ENCODE measurements at places on chromosomes 3 and 15.

GRCh38 chr3:70972855-70973254 is 610.7 kb downstream of the FOXP1 start:
- no peak for DNase-seq

GRCh38 chr3:164723396-164723795 is 354.9 kb downstream of the SI start:
- DNase-seq: no peak

DNA sequence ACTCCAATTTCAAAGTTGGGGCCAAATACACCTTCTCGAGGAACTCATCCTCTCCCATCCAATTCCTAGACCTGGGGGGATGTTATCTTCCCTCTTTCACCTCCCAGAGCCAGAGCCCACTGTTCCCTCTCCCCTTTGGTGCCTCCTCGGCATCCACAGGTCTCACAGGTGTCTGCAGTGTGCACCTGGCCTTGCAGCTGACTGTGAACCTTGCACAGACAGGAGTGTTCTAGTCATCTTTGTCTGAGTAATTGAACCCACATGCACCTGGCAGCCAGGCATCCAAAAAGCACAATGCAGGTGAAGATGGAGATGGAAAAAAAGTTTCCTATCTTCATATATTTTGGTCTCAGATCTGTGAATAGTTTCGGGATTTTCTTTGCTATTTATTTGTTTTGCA is 30.8 kb downstream of the PCOLCE2 start:
- DNase-seq: no peak

DNA sequence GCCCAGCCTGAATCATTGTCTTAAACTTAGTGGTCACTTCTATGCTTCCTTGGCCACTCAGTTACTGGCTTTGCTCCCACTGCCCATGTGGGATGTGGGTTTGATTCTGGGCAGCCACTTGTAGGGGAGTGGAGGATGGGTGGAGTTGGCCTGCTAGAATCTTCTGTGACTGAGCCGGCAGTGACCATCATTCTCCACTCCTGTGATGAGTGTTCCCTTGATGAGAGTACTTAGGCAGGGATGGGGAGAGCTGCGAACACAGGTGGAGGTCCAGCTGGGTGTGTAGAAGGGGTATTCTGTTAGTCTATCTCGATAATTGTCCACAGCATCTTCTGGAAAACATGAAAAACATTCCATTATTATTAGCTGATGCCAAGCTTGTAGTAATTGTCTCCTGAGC is 8.0 kb downstream of the TM6SF1 start:
- no peak for DNase-seq

DNA sequence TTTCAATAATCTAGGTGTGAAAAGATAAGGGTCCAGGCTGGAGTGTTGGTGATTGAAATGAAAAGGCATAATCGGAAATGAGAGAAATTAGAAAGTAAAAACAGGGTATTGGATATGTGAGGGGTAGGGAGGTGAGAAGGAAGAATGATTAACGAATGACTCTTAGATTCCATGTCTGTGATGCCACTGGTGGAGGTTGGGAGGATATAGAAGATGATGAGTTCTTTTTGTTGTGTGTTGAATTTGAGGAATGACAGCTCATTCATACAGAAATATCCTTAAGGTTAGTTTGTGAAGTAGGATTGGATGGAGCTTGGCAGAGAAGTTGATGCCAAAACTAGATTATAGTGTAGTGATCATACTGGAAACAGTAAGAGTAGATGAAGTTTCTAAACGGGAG is 72.2 kb upstream of the CCNL1 start:
- DNase-seq: no peak

DNA sequence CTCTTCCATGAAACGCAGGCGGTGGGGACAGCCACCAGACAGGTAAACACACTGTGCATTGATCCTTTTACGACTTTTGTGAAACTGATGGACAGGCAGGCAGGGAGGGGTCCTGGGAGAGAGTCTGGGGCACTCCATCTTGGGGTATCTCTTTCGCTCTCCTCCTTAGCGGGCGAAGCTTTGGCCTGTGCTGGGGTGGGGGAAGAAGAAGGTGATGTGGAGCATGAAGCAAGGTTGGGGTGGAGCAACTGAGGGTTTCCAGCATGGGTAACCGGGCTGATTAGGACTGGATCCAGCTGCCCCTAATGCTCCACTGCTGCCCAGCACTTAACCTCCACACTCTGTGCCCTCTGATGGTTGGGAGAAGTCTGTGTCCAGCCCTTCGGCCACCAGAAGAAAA is 25.6 kb downstream of the MUC20 start:
- DNase-seq: peak; percentile 49

- no peak for DNase-seq
Observed at GRCh38 chr15:55349282-55349681, 30.3 kb downstream of the PIGB start.

DNA sequence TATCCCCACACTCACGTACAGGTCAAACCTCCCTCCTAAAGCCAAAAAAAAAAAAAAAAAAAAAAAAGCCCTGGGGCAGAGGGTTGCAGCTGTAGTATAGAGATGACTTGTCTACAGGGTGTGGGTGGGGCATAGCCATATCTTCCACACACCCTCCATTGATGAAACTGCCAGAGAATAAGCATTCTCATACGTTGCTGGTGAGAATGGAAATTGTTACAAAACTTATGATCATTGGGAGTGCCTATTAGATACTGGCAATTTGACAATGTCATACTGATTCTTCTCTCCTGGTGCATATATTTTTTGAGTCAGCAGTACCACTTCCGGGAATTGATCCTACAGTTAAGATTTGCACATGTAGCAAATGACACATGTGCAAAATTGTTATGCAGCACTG is 11.0 kb upstream of the CTNNB1 start:
- no peak for DNase-seq

DNA sequence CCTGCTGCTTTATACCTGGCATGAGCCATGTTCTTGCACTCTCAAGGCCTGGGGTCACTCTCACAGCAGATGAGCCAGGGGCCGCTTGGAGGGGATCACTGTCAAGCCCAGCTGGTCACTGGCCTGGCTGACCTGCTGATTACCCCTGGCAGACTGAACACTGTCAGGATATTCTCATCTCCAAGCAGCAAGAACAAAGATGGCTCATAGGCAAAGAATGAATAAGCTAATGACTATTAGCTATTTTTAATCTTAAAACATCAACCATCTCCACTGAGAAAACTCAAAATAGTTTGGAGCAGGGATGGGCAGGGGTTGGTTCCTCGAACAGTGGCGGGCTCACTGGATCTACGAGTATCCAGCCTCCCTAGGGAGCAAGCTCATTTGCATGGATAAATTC is 64.4 kb upstream of the ACAN start:
- DNase-seq: no peak

- DNase-seq: no peak
Observed at GRCh38 chr3:125076464-125076863, 20.7 kb upstream of the HEG1 start.

GRCh38 chr15:34993877-34994276 is 5.8 kb upstream of the ZNF770 start:
- DNase-seq: no peak

- DNase-seq: no peak
Observed at GRCh38 chr3:108389372-108389771, 93.0 kb downstream of the HHLA2 start.

DNA sequence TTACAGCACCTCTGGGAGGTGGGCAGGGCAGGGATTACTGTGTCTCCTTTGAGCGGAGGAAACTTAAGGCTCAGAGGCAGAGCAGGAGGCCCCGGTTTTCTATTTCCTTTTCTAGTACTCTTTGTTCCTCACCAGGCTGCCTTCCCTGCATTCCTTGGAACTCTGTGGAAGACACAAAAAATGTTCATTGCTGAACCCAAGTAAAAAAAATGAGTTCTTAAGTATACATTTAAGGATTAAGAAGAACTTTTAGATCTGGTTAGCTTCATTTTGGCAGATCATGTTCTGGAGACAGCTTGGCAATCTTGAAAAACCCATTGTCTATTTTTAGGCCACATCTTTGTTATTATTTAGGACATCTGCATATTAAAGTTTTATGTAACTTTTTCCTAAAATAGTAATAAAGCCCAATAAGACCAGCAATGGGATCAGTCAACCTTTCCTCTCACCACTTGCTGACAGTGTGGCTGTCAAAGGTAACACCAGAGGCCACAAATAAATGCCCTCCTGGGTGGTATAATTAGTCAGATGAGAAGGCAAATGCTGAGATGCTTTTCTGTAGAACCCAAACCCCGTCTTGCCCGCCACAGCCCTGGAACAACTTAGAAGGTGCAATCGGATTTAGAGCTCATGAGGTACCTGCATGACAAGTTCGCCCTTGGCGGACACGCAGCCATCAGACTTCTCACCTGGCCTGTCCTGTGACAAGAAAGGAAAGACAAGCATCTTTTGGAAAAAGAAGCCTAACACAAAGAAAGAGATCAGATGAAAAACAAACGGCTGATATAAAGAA is 97.2 kb downstream of the DGKG start:
- no peak for DNase-seq

DNA sequence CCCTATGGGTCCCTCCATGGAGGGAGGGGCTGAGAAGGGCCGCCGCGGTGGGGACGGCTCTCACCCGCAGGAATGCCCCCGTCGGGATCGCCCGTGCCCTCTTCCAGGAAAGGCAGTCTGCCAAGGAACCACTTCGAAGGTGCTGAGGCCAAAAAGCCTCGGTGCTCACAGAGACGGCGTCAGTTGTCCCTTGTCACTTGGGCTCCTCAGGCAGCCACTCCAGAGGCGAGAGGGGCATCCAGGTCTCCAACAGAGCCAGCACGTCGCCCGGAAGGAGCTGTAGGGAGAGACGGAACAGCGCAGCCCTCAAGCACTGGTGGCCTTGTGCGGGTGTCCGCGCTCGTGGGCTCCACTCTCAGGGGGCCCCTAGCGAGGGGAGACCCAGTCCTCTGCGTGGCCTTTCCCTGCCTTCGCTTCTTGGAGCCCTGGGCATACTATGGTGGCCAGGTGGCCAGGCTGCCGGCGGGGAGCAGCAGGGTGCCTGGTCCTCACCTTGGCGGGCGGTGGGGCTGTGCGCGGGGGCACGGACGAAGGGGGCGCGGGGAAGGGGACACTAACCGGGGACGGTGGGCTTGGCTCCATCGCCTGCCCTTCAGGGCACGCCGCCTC is 994 bp downstream of the MESP1 start:
- no peak for DNase-seq

GRCh38 chr15:25849157-25849921 is 13.8 kb downstream of the ATP10A start:
- DNase-seq: no peak

DNA sequence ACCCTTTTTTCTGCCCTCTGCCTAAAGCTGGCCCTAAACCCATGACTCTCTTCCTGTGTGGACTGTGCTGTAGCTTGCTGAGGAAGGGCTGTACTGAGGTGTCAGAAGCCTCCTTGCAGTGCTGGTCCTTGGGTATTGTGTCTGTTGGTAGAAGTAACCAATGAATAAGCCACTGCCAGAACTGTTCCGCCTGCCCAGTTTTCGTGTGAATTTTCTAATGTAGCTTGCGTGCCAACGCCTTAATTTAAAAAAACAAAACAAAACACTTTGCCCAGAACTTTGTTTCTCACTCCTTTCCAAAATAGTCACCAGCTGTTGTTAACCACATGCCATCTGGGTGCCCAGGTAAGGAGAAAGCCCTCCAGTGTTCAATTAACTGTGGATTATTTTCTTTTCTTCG is 101.9 kb downstream of the KLHL25 start:
- DNase-seq: no peak

GRCh38 chr3:80785875-80786274 is 975.6 kb downstream of the GBE1 start:
- no peak for DNase-seq

DNA sequence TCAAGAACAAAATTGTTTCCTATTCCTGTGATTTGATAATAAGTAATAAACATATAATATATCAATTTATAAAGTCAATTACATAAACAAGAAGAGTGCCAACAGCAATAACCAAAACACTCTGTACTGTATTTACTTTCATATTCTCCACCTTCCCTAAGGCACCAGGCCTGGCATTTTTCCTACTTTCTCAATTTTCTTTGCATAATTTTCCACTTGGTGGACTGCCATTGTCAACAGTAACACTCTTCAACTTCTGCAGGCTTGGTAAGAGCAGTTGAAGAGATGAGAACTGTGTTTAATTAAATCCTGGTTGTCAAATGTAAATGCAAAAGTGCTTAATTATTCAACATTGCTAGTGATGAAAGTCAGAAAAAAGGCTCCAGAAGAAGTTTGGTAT is 229.8 kb upstream of the PLSCR5 start:
- no peak for DNase-seq

- no peak for DNase-seq
Observed at GRCh38 chr3:144482876-144483275, 511.3 kb downstream of the DIPK2A start.

GRCh38 chr3:71709908-71710511 is 15.2 kb downstream of the EIF4E3 start:
- DNase-seq: no peak

- DNase-seq: no peak
Observed at GRCh38 chr3:86995537-86995936, 4.6 kb upstream of the VGLL3 start.

DNA sequence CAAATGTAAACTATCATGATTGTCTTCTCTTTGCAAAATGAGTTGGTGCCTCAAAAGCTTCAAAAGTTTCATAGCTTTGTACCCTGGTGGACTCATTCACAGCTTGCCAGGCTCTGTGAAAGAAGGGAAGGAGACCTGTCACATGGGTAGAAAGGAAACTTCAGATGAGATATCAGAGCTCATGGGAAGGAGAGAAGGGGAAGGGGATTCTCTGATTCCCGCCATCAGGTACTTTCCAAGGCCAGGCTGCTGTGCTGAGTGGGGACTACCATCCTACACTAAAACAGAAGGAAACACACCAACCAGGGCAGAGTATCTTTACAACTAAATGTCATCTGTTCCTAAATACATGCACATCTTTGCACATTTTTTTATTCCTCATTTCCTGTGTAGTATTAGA is 9.2 kb downstream of the ILDR1 start:
- DNase-seq: no peak

DNA sequence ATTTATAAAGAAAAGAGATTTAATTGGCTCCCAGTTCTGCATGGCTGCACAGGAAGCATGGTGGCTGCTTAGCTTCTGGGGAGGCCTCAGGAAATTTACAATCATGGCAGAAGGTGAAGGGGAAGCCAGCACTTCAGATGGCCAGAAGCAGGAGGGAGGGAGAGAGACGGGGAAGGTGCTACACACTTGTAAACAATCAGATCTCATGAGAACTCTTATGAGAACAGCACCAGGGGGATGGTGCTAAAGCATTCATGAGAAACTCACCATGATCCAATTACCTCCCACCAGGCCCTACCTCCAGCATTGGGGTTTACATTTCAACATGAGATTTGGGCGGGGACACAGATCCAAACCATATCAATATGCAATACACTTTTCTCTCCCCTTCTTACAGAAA is 73.7 kb downstream of the ECT2 start:
- DNase-seq: no peak

DNA sequence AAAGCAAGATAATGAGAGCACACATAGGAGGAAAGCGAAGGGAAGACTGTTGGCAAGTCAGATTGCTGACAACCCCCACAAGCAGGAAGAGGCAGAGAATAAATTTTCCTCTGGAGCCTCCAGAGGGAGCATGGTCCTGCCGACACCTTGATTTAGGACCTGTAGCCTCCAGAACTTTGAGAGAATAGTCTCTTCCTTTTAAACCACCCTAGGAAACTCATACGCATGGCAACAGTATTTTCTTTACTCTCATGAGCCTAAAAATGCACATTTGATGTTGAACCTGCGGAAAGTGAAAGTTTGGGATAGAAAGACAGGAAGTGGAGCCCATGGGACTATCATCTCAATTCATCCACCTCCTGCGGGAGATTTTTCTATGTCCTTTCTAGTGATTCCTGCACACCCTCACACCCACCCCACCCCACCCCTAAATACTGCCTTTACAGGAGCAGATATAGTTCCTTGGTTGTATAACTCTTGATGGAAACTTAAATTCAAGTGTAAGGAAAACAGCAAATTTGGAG is 116.7 kb upstream of the LPP start:
- no peak for DNase-seq

GRCh38 chr3:189714991-189715961 is 84.1 kb downstream of the TP63 start:
- no peak for DNase-seq
